ENCODE measurements at places on chromosomes 13 and 19.

DNA sequence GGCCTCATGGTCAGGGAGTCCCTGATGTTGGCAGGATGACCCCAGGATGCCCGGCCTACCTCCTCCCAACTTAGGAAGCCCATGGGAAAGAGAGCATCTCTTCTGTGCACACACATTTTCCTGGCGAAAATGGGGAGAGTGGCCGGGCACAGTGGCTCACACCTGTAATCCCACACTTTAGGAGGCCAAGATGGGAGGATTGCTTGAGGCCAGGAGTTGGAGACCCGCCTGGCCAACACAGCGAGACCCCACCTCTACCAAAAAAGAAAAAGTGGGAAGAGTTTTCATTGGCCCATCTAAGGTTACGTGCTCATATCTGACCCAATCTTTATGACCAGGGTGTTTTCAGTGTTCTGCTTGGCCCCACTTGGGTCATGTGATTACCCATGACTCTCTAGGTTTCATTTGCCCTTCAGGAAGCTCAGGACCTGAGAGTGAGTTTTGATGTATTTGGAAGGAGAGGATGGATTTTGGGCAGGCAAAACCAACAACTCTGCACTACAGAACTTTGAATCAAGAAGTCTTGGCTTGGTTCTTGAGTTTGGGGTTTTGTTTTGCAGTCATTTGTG lies 33.6 kb upstream of the SHKBP1 start:
- no peak for DNase-seq

GRCh38 chr13:94646904-94647303 lies 45.2 kb downstream of the GPR180 start:
- no peak for DNase-seq

DNA sequence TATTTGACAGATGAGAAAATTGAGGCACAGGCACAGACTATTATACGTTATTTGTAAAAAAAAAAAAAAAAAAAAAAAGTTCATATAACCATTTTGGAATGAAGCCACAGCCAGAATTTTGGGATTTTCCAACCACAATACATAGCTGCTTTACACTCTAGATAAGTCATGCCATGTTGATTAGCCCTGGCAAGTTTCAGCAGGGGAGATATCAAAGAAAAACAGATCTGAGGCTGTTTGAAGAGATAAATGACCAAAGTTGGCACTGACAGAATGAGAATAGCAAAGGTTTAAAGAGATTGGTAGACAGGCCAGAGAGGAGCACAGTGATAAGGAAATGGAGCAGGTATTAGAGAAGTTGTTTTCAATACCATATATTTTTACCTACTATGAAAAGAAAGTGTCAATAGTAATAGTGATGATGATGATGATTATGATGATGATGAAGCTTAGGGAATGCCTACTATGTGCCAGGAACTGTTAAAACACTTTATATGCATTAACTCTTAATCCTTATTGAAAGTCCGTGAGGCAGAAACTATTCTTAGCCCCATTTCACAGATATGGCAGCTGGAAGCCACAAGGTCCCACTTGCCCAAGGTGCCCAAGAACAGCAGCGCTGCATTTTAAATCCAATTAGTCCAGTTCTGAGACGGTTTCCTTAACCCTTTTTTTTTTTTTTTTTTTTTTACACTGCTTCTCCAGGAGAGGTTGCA lies 105.5 kb downstream of the MBNL2 start:
- peak; percentile 80 for DNase-seq

GRCh38 chr13:79749984-79750551 lies 269.1 kb downstream of the NDFIP2 start:
- DNase-seq: no peak

DNA sequence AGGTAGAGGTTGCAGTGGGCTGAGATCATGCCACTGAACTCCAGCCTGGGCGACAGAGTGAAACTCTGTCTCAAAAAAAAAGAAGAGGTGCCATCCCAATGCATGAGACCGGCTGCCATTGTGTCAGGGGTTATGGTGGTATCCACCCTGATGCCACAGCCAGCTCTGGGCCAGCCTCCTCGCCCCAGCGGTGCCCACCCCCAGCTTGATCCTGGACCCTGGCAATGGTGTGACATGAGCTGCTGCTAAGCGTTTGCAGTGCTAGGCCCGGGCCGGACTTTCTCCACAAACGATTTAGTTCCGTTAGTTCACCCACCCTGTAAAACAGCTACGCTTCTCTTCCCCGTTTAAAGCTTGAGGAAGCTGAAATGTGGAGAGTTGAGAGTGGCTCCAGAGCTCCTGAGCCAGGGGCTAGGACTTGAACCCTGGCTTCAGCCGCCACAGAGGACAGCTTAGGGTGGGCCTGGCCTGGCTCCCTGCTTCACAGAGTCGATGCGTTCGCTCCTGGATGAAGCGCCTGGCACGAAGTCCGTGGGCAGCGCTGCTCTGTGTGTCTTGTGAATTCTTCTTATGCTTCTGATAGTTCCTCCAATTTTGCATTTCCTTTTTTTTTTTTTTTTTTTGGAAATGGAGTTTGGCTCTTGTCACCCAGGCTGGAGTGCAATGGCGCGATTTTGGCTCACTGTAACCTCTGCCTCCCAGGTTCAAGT lies 25.5 kb downstream of the NKPD1 start:
- no peak for DNase-seq

- DNase-seq: no peak
Observed at GRCh38 chr13:44302940-44303575, 70.6 kb upstream of the SERP2 start.

DNA sequence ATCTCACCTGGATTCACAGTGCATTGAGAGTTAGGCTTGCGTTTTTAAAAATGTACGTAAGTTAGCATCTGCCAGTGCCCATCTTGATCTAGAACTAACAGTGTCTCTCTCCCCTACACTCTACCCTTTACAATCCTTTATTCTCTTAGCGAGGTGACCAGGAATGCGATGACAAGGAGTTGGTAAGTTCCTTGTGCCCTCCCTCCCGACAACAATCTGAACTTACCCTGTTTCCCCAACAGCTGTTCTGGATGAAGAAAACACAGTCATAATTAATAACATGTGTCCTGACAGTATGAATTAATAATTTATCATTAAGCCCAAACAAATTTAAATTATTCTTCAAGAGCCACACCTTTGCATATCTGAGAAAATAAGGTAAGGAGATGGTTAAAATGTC lies 6.3 kb downstream of the TSHZ3 start:
- no peak for DNase-seq

DNA sequence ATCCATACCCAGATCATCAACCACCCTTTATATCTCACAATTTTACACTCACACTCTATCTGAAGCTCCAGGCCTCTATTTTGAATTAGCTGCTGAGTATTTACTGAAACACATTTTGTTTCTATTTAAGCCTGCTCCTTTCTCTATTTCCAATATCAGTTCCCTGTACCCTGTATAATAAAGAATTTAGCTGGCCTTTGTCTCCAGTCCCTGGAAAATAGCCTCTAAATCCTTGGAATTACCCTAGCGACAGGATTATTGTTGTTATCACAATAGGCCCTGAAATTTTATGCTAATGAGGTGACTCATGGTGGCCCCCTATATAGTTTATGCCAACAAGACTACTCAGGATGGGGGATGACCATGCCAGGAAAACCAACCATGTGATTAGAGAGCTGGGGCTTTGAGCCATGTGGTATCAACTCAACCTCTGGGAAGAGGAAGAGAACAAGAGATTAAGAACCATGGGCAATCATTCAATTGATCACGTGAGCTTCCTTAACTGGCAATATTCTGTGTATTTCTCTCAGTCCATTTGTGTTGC lies 72.7 kb downstream of the KATNAL1 start:
- no peak for DNase-seq

DNA sequence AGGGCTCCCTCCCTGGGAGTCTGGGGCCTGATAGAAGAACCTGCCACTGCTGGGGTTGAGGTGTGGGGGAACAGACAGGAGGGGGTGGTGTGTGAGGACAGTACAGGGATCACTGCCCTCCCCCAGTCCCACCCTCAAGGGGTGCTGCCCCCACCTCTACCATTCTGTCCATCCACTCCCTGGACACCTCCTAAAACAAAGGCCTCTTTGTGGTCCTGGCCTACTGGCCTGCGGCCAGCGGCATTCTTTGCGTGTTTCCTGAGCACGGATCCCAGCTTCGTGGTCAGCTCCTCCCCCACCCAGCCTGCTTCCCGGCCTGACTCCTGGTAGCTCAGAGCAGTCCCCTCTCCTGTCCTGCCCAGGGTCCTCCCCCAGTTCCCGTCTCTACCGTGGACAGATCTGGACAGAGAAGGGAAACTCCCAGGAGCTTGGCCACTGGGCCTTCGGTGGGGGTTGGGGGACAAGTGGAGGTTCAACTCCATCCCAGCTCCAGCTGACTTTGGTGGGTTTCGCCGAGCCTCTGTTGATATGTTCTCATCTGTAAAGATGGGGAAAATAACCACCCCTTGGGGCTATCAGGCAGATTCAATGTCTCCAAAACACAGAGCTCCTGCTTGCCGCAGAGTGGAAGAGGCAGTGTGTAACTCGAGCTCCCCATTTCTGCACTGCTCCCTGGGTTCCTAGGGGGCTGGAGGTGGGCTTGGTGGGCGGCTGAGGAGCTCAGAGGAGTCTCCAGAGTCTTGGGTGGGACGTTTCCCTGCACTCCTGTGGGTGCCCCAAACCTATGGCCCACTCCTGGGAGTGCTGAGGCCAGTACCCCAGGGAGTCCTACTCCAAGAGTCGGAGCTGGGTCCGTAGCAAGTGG lies 48.7 kb downstream of the LYL1 start:
- no peak for DNase-seq

DNA sequence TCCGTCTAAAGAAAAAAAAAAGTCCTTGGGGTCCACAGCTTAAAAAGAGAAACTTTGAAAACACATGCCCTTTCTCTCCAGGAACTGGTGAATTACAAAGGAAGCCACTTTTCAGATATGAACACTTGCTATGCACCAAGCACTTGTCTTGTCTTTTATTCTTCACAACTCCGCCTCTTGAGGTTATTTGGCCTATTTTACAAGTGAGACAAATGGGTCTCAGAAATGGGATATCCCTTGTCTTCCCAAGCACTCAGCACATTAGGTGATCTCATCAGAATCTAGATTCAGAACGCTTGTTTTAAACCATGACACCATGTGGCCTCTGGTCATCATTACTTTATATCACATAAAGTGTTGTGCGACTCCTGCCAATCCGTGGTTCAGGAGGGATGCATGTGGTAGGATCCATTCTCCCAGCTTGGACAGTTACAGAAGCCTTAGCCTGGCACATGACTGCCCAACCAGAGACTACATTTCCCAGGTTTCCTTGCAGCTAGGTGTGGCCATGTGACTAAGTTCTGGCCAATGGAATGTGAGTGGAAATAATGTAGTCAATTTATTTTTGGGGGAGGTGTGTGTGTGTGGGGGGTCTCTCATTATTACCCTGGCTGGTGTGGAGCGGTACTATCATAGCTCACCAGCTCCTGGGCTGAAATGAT lies 13.9 kb downstream of the TSKS start:
- peak; percentile 33 for DNase-seq

- no peak for DNase-seq
Observed at GRCh38 chr13:100796463-100796862, 121.9 kb upstream of the TMTC4 start.

DNA sequence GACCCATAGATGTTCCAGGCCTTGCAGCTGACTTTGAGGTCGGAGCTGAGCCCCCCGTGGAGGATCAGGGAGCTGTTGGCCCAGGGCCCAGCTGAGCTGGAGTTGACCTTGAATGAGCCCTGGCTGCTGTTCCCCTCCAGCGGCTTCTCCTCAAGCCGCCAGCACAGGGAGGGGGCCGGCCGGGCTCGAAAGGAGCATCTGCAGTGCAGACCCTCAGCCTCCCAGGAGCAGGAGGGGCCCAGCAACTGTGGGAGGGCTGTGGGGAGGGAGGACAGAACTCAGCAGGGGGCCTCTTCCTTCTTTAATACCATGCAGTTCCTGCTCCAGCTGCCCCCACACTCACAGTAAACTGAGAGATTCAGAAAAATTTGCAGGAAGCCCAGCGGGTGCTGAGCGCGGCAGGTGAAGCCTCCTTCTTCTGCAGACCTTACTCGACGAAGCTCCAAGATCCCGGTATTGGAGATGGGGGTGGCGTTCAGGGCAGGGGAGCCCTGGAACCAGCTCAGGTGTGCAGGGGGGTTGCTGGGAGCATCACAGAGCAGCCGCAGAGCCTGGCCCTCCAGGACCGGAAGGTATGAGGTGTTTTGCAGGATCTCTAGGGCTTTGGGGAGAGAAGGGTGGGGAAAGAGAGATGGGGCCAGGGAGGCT lies 2.6 kb downstream of the SIGLEC5 start:
- DNase-seq: no peak

GRCh38 chr19:37963190-37963936 lies 56.4 kb downstream of the SIPA1L3 start:
- DNase-seq: peak; percentile 58

DNA sequence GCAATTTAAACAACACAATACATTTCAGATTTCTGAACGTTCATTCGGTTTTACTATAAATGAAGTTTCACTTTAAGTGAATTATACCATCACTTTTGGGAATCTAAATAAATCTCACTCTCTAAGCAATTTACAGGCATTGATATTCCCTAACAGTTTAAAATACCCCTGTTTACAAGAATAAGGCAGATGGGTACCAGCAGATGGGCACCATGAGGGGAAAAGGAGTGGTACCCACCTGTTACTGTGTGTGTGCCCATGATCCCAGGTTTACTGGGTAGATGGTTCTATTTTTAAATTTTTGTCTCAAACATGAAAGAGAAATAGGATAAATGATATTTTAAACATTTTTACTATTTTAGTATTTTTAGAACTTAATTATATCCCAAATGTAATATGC lies 212.9 kb downstream of the PCDH9 start:
- no peak for DNase-seq

DNA sequence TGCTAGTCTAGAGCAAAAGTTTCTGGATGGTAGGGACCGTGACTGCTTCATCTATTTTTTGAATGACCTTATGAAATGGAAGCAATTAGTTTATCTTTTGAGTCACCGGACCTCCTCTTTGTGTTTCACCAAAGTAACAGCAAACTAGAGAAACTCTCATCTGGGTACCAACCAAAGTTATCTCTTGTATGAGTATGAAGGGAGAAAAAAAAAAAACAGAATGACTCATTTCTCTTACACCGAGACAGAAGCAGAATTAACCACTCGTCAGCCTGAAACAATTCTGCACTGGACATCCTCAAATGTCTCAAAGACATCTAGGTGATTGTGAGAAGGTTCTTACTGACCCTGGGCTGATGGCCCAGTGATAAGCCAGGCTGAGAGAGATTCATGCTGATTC lies 18.3 kb downstream of the ZNF100 start:
- DNase-seq: no peak

- no peak for DNase-seq
Observed at GRCh38 chr13:100724568-100724967, 50.0 kb upstream of the TMTC4 start.

GRCh38 chr13:110680852-110681251 lies 25.1 kb downstream of the CARS2 start:
- DNase-seq: peak; percentile 62

- no peak for DNase-seq
Observed at GRCh38 chr13:98171900-98172589, 5.0 kb downstream of the RNF113B start.

DNA sequence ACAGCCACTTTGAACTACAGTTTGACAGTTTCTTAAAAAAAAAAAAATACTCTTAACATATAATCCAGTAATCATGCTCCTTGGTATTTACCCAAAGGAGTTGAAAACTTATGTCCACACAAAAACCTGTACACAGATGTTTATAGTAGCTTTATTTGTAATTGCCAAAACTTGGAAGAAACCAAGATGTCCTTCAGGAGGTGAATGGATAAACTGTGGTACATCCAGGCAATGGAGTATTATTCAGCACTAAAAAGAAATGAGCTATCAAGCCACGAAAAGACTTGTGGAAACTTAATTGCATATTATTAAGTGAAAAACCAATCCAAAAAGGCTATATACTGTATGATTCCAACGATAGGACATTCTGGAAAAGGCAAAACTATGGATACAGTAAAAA lies 44.9 kb downstream of the RCBTB2 start:
- no peak for DNase-seq
